Astrocyte of the cerebellum (primary cell): ENCODE measurements at places on chromosomes 12 and 14.
A peak's percentile ranks its signal among the peaks of the same experiment; 100 is the strongest.

GRCh38 chr12:75672200-75672599 is 160.8 kb upstream of the KRR1 start:
- DNase-seq = no peak

DNA sequence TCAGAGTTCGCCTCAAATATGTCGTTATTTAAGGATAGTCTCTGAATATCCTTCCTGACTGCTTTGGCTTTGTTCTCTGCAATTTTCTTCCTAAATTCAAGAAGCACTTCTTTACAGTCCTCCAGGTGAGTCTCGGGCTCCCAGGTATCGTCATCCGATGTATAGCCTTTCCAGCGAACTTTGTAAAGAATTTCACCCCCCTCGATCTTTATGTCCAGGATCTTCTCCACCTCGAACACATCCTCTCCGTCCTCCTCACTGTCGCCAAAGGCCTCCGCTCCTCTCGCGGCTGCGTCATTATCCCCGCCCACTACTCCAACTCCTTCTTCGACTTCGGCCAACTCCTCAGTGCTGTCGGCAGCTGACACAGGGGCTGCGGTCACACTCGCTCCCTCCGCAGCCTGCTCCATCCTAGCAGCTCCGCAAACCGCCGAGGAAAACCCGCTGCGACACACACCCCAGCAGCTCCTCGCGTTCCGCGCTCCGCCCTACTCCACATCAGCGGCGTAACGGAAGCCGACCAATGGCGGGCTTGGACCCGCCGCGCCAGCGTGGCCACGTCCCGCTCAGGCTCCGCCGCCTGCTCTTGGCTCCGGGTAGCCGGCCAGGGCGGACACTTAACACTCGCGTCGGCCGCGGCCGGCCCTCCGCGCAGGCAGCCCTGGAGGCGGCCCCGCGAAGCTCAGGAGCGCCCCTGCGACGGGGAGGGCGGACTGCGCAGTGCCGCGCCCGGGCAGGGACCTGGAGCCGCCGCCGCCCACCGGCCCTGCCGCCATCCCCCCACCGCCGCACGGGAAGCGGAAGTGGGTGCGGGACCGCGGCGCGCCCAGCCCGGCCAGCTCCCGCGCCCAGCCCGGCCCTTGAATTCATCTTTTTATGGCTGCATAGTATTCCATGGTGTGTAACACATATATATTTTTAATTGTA is 4.1 kb downstream of the CD163L1 start:
- DNase-seq = peak; percentile 13

DNA sequence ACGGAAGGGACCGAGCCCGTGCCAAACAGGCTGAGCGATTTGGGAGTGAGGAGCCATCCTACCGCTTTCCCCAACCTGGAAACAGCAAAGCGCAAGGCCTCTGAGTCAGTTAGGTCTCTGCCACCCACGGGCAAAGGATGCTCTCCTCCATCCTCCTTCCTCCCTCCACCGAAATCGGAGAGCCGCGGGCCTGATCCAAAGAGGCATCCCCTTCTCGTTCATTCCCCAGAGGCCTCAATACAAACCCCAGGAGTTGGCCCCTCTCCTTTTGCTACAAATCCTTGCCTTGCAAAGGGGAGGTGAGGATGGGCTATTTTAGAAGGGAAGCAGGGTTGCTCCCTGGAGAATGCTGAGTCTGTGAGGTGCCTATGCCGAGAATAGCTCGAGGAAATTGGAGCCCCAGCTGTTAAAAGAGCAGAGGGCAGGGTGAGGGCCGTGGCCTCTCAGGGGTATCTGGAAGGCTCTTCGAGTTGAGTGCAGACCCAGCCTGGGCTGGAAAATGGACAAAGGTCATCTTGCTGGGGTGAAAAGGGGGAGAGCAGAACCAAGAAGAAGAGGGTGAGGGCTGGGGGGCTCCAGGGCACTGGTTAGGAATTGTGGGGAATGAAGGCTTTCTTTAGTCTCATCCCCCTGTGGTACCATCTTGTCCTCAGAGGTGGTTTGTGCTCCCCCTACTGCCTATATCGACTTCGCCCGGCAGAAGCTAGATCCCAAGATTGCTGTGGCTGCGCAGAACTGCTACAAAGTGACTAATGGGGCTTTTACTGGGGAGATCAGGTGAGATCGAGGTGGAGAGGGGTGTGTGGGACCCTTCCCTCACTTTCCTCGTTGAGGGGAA is 1.1 kb downstream of the TPI1 start:
- no peak for DNase-seq

DNA sequence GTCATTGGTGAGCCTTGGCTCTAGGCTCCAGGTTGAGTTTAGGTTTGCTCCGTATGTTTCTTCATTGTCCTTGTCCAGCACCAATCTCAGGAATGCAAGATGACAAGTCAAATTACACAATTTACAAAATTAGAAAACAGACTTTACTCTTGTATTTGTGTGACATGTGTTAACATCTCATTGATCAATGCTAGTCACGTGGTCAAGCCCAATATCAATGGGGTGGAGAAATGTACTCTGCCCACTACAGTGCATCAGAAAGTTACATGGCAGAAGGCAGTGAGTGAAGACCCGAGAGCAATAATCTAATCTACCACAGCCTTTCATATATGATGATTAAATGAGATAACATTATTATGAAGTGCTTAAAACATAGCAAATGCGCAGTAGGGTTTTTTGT is 94.8 kb downstream of the ETNK1 start:
- DNase-seq = no peak

- DNase-seq = no peak
Measured at GRCh38 chr12:59030415-59030814, 110.1 kb upstream of the LRIG3 start.

DNA sequence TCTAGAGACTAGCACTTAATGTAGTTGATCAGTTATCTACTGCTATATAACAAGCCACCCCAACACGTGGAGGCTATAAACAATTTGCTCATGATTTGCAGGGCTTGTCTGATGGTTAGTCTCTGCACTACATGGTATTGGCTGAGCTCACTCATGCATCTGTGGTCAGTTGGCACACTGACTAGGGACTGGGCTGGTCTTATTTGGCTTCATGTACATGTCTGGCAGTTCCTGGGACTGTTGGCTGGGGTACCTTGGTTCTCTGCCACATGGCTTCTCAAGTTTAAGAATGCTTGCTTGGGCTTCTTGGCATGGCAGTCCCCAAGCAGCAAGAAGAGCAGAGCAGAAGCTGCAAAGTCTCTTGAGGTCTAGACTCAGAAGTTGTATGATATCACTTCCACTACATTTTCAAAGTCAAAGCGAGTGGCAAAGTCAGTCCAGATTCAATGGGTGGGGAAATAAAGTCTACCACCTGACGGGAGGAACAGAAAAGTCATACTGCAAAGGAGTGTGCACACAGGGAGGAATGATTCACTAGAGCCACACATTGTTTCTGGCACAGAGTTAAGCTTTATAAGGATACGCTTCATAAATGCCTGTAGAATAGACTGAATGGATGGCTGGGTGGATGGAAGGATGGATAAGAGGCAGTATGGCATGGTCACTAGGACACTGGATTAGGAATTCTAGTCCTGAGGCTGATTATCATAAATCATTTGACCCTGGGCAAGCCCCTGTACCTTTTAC is 44.8 kb upstream of the PTHLH start:
- DNase-seq = no peak

DNA sequence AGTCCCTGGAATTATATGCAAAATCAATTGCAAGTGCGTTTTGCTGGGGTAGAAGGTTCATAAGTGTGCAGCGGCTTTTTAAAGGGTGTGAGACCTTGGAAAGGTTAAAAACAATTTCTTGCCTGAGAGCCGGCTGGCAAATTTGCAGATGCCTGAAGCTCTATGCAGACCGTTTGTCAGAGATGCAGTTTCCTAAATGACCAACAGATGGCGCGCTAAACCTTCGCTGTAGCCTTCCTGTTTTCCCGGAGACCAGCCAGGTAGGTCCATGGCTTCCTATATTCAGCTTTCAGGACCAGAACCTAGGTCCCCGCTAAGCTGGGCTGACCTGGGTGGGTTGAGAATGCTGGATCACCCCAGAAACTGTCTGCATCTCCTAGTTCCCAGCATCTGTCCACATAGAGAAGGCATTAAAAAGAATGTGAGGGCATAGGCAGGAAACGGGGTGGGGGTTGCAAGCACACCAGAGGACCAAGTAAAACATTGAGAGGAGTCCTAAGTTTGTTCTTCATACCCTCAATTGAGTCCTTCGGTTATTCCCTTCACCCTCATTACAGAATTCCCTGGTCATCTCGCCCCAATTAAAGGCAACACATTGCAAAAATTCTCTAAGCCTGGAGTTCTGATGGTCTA is 5.7 kb upstream of the NOS1 start:
- DNase-seq = peak; percentile 67

DNA sequence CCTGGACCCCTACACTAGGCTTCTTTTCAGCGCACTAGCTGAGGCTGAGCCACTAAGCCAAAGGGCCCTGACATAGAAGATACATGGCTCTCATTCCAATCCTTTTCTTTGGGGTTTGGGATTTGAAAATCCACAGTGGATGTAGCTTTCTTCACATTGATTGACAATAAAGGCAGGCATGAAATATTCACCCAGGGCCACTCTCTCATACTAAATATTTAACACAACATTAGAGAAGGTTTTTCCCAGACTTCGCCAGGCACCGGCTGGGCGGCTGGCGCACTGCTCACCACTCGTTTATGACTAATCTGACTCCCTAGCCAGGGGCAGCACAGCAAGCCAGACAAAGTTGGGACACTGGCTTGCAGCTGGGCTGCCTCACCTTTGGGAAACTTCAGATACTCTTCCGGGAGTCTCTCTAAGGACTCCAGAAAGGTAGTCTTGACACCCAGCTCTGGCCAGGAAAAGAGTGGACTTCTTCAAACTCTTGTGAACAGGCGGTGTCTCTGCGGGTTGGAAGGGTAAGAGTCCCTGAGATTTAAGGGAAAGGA is 699 bp upstream of the HOXC11 start:
- no peak for DNase-seq

- no peak for DNase-seq
Measured at GRCh38 chr14:100826391-100827100, 628 bp downstream of the MEG3 start.

DNA sequence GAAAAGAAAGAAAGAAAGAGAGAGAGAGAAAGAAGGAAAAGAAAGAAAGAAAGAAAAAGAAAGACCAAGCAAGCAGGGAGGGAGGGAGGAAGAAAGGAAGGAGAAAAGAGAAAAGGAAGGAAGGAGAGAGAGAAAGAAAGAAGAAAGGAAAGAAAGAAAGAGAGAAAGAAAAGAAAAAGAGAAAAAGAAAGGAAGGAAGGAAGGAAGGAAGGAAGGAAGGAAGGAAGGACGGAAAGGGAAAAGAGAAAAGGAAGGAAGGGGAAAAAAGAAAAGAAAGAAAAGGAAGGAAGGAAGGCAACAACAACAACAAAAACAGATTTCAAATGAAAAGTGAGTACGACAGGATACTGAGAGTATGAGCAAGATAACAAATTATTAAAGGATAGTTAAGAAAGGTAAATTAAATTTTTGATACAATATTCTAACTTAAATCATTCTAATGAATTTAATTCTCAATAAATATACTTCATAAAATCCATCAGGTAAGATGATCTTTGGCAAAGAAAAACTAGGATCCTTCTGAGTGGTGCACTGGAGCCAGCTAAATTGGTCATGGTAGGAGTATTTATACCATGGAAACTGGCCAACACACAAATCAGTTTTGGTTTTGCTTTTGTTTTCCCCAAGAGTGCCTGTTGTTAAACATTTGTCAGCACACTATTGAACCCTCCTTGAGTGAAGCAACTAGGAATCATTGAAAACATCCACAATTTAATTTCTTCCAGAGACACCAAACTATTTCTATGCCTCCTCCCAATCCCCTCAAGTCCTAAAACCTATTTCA is 56.1 kb upstream of the DYRK2 start:
- peak; percentile 79 for DNase-seq
